ENCODE measurements at places on chromosomes 7 and 10. TPM values are rescaled to one million over a fixed set of nuclear protein-coding genes. Genes with fewer than 3 reads are reported as not detected.

The THSD7A gene
- total RNA-seq = 6.9 TPM

The CREB5 gene
- total RNA-seq = 8.4 TPM

The SH3PXD2A gene
- total RNA-seq = 33.4 TPM

The EN2 gene
- not detected for total RNA-seq

The CACNB2 gene
- 36.0 TPM for total RNA-seq

The PHKG1 gene
- 18.7 TPM for total RNA-seq

The GFRA1 gene
- total RNA-seq = 38.9 TPM

The BMPER gene
- total RNA-seq = 2.5 TPM

The GPR26 gene
- total RNA-seq = not detected

The SLC29A4 gene
- 0.33 TPM for total RNA-seq

The TRIL gene
- total RNA-seq = 7.5 TPM

The SPDYE11 gene
- not detected for total RNA-seq

The TRPV6 gene
- total RNA-seq = not detected

The ZNF804B gene
- 0.36 TPM for total RNA-seq

The CYP26C1 gene
- total RNA-seq = not detected

The UNCX gene
- total RNA-seq = not detected

The UCMA gene
- total RNA-seq = not detected

The PRKG1 gene
- total RNA-seq = 60.2 TPM

The GRID2IP gene
- total RNA-seq = not detected

The FZD1 gene
- total RNA-seq = 14.5 TPM

The AGMO gene
- not detected for total RNA-seq

The CCDC172 gene
- total RNA-seq = not detected

The MINDY4 gene
- total RNA-seq = 22.0 TPM

The BTBD16 gene
- total RNA-seq = not detected

The CHPF2 gene
- 36.3 TPM for total RNA-seq

The MACC1 gene
- 0.28 TPM for total RNA-seq

The DDC gene
- total RNA-seq = not detected

The ARL5B gene
- total RNA-seq = 11.2 TPM

The MYH16 gene
- total RNA-seq = not detected

The GSDME gene
- 7.1 TPM for total RNA-seq

The TMEM130 gene
- 3.0 TPM for total RNA-seq

The PRSS37 gene
- not detected for total RNA-seq

The ASZ1 gene
- total RNA-seq = not detected

The FOXP2 gene
- total RNA-seq = 91.2 TPM

The SEMA3A gene
- 59.6 TPM for total RNA-seq

The MGAM2 gene
- 0.28 TPM for total RNA-seq

The CALML3 gene
- total RNA-seq = not detected

The CYP3A4 gene
- not detected for total RNA-seq

The TFEC gene
- total RNA-seq = 4.4 TPM

The PANK1 gene
- 3.1 TPM for total RNA-seq

The GIMAP1 gene
- total RNA-seq = 5.0 TPM

The MRPL43 gene
- total RNA-seq = 81.3 TPM

The CCDC3 gene
- total RNA-seq = 2.0 TPM

The ITGB8 gene
- 21.2 TPM for total RNA-seq

The GOLGA7B gene
- 0.55 TPM for total RNA-seq

The ADAMTS14 gene
- total RNA-seq = 0.41 TPM

The CUBN gene
- total RNA-seq = 1.3 TPM

The NRAP gene
- not detected for total RNA-seq

The SLF2 gene
- total RNA-seq = 31.8 TPM

The SPDYE16 gene
- not detected for total RNA-seq

The GNAI1 gene
- total RNA-seq = 66.0 TPM

The MCM7 gene
- 40.5 TPM for total RNA-seq

The PHYH gene
- total RNA-seq = 40.0 TPM

The VENTX gene
- 0.83 TPM for total RNA-seq

The CPA2 gene
- total RNA-seq = not detected

The ERVW-1 gene
- total RNA-seq = not detected
